ENCODE measurements at places on chromosomes 2 and 18. TPM values are rescaled to one million over a fixed set of nuclear protein-coding genes. Genes with fewer than 3 reads are reported as not detected.

DNA sequence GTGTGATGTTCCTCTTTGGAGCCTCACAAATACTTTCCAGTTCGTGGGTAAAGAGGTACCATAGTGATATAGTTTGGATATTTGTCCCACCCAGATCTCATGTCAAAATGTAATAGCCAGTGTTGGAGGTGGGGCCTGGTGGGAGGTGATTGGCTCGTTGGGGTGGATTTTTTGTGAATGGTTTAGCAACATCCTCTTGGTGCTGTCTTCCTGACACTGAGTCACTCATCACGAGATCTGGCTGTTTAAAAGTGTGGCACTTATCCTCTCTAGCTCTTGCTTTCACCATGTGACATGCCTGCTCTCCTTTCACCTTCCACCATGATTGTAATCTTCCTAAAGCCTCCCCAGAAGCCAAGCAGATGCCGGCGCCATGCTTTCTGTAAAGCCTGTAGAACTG lies 3.0 kb upstream of the CCDC93 start:
- no peak for DNase-seq

DNA sequence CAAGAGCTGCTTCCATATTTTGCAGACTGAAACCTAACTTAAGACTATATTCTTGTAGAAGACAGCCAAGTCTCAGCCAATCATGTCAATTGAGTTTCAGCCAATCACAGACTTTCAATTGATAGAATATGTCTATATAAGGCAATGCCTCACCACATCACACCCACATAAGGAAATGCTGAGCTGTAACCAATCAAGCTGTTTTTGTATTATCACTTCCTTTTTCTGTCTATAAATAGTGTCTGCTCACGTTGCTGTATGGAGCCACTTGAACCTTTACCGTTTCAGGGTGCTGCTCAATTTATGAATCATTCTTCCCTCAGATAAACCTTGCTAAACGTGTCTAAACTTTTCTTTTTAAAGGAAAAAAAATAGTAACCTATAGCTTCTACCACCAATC lies 1554.4 kb upstream of the LRRTM1 start:
- no peak for DNase-seq

DNA sequence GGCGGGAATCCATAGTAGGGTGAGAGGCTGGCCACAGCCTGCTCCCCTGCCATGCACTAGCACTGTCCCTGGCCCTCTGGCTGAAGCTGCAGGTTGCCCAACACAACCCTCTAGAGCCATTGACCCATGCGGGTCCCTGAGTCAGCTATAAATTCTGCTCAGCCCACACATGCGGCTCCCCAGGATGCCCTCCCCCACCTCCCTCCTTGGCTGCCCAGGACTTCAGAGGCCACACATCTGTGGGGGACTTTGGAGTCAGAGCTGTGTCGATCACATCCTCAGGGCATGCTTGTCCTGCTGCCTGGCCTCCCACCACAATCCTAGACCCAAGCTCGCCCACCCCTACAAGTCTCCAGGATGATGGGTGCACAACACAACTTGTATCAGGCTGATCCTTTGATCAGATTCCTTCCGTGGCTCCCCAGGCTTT lies 97.0 kb downstream of the TFCP2L1 start:
- DNase-seq: no peak

GRCh38 chr2:39723946-39724827 lies 54.9 kb downstream of the THUMPD2 start:
- DNase-seq: no peak

GRCh38 chr18:10748641-10749040 lies 222.8 kb downstream of the NAPG start:
- DNase-seq: no peak

DNA sequence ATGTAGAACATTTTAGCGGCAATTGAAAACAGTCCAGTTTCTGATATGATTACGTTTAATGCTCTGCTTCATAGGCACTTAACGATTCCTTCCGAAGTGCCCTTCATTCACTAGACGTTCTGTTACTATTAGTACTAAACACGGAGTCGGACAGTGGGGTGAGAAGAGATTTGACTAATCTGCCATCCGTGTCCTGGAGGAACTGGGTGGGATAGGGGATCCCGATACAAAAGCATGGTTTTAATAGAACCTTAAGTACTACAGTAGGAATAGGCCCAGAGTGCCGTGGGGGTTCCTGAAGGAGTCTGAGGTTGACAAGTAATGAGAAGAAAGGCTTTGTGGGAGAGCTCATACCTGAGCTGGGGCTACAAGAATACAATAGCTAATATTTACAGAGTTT lies 631 bp downstream of the MORN2 start:
- DNase-seq: peak; percentile 0

- no peak for DNase-seq
Observed at GRCh38 chr18:49071778-49072177, 121.0 kb upstream of the SMAD7 start.

EVA1A gene
- total RNA-seq: 43.5 TPM

CIB4 gene
- total RNA-seq: not detected

DNA sequence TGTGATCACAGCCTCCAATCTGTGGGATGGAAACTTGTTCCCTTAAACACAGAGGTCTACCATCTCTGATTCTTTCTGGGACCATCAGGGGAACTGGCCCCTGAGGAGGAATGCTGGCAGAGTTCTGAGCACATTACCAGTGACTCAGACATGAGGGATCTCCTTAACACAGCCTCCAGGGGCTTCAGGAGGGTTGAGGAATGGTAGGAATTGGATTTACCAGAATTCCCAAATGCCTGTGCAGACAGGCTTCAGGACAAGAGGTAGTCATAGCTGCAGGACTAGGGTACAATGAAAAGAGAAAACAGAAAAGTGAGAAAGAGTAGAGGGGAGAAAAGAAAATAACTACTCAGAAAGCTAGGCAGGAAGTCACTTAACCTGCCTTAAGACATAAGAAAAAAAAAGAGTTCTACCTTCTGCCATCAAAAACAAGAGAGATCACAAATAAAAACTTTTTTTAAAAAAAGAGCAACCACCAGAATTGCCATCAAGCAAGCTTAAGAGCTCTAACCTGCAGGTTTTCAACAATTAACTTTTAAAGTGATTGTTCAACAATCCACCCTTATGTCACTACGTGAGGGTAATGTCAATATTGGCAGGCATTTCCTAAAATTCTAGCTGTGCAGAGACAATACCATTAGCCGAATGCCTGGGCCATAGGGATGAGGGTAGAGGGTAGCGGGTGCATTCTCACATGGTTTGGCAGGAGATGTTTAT lies 524.4 kb downstream of the BCL11A start:
- DNase-seq: no peak

DNA sequence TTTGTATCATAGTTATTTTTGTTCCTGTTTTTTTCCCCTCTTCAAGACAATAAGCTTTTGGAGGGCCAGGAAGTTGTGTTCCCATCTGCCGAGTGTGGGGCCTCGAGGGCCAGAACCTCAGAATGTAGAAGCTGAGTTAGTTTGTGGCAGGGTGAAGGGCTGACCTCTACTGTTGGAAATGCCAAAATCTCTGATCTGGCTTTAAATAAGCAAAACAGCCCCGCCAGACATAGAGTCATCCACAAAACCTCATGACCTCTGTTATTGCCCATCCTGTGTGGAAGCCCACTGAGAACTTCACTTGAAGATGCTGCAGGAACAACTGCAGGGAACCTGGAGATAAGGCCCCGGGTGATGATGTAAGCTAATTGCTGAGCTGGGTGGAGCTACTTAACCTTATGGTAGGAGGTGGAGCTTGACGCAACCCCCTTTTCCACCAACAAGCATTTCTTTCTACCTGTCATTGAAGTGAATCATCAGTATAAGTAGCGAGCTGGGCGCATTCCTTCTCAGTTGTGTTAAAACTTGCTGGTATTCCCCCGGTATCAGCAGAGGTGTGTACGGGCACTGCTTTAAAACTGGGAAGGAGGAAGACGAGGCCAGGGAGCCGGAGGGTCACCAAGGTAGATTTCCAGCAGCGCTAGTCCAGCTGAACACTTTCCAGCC lies 177.2 kb downstream of the NEDD4L start:
- DNase-seq: peak; percentile 76

IGFBP2 gene
- 56.2 TPM for total RNA-seq

DNA sequence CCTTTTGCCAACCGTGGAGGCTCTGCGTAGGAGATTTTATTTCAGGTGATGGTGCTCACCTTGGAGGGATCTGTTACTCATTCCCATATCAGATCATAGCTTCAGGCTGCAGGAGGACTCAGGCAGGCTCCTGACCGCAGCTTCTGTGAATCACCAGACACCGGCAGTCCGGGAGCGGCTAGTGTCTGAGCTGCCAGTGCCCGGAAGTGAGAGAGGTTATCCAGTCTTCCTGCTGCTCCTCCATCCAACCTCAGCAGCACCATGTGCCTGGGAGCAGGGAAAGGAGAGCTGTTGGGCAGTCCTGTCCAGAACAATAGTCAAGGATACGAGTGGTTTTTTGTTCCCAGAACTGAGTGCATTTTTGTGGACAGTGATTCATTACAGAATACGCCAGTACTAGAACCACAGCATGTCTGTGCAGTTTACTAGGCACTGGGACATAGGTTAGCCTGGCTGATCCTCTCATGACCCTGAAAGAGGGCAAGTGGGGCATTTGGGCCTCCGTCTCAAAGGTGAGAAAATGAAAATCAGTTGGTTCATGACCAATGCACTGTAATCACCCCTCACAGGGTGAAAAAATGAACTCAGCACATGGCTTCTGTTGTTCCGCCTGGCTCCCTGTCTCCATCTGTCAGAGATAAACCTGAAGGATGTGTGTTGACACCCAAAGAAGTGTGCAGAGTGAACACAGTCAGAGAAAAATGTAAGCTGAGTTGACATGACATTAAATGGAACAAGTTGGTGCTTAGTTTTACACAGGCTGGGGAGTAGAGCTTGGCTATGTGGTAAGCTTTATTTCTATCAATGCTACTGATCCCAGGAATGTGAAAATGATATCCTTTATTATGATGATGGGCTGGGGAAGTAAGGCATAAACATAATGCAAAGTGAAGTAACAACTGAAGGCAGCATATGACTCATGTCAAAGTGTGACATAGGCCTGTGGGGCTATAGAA lies 12.2 kb downstream of the FHOD3 start:
- DNase-seq: peak; percentile 99

MBD5 gene
- total RNA-seq: 7.6 TPM

FEV gene
- total RNA-seq: not detected

- peak; percentile 61 for DNase-seq
Observed at GRCh38 chr2:98731041-98731893, at the start of gene MGAT4A. MGAT4A (minus strand) TSS chr2:98731132; CDS start chr2:98726332, 4,800 bp downstream.

NRP2 gene
- total RNA-seq: 137 TPM

DNA sequence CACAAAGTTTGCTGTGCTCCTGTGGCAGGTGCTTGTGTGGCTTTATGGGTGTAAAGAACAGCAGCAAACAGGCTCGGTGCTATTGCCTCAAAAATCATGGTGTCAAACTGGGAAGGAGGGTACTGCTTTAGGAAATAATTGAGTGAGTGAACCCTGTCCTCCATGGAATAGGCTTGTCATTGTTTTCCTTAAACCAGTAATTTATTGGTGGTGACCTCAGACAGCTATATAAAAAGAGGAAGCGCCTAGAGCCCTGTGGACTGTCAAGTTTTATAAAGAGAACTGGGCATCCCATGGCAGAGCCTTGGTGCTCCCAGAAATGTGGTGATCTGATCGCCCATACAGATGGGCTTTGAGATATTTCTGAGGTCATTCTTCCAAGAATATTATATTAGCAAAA lies 4.7 kb upstream of the CXCR4 start:
- DNase-seq: no peak

KRTCAP3 gene
- total RNA-seq: not detected

GRCh38 chr18:74303936-74304335 lies 11.7 kb upstream of the C18orf63 start:
- no peak for DNase-seq

GRCh38 chr2:237700512-237701032 lies 73.2 kb downstream of the LRRFIP1 start:
- DNase-seq: peak; percentile 53

GRCh38 chr2:212737392-212738172 lies 199.0 kb upstream of the ERBB4 start:
- no peak for DNase-seq

UGT1A4 gene
- total RNA-seq: not detected

- DNase-seq: no peak
Observed at GRCh38 chr2:231433990-231434389, 30.3 kb downstream of the NCL start.

- no peak for DNase-seq
Observed at GRCh38 chr2:43699761-43700160, 23.5 kb upstream of the C1GALT1C1L start.

DNA sequence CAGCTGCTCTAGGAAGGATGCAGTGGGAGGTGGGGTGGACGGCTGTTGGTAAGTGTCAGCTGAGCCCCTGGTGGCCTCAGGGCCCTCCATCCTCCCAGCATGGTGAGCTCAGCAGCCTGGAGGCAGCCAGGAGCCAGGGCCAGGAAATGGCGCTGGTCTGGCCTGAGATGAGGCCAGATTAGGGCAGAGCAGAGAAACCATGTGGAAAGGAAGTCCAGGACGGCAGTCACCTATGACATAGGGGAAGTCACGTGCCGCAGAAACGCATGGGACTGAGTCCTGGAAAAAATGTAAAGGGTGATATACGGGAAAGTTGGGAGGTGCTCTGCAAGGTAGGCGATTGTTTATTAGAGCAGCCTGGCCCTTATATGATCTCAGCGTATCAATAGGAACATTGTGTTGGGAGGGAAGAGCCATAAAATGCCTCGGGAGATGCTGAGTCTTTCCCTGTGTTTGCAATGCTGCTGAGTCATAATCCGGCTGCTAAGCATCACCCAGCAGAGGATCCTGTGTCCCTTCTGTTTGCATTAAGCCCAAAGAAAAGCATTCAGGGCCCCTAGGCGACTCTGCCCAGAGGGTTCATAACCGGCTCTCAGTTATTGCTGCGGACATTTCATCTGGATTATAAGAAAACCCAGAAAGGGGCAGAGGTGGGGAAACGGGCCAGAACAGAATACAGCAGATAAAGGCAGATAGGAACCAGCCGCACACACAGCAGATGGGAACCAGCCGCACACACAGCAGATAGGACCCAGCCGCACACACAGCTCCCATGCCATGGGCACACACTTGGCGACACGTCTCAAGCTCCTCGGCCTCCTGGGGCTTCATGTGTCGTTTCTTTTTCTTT lies 30.3 kb upstream of the B3GNT7 start:
- DNase-seq: peak; percentile 81

DNA sequence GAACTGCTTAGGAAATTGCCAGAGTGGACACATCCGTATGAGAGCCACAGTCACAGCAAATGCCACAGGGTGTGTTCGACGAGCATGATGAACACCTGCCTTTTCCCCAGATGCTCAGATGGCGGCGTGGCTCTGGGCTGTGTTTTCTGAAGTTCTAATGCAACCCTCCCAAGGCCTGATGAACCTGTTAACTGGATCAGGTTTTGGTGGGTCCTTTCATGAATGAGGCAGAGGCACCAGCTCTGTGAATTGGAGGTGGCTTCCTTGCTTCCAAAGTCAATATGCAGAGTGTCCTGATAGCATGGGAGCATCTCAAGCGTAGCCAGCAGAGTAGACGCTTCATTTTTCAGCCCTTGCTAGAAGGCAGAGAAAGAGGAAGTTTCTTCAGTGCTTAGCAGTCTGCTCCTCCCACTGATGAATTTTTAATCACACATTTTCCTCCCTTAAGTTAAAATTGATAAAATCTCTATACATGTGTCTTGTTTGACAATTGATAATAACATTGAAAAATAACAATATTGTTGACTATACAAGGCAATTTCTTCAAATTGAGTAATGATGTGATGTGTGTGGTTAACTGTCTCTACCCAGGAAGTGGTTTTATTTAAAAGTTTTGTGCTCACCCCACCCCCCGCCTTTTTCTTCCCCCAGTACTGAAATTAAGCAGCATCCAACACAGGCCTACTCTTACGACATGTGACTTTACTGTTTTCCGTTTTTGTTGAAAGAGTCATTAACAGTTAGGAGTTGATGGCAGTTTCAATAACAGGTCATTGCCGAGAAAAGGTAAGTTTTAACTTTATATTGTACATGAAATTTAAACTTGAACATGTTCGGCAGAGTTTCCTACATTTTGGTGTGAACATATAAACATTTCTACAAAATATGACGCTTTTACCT lies at the start of gene ARHGAP15:
TSS of gene ARHGAP15 (plus strand) at position 739 of the 900 bp plus-strand sequence.
- DNase-seq: no peak

All from lung microvascular endothelial cell (primary cell).